Activated T-helper 9 cell treated with anti-CD3 and anti-CD28 coated beads, Interleukin-2, amount 50 U/mL, for 16 hours (primary cell): ENCODE measurements at places on chromosomes 6 and 20.

GRCh38 chr6:109902870-109903269, 75.2 kb upstream of the GPR6 start:
- no peak for DNase-seq

GRCh38 chr6:71400852-71401251, 112.2 kb downstream of the OGFRL1 start:
- DNase-seq = no peak

GRCh38 chr20:40970218-40970617, 58.4 kb upstream of the TOP1 start:
- DNase-seq = no peak

GRCh38 chr20:48823476-48823875, 4.3 kb downstream of the PREX1 start:
- no peak for DNase-seq

DNA sequence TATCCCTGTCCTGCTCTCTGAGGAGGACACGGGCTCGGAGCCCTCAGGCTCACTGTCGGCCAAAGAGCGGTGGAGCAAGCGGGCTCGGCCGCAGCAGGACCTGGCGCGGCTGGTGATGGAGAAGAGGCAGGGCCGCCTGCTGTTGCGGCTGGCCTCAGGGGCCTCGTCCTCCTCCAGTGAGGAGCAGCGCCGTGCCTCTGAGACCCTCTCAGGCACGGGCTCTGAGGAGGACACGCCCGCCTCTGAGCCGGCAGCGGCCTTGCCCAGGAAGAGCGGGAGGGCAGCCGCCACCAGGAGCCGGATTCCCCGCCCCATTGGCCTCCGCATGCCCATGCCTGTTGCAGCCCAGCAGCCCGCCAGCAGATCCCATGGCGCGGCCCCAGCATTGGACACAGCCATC, 14.2 kb upstream of the SLC22A7 start:
- no peak for DNase-seq

- no peak for DNase-seq
These were observed 530.7 kb upstream of the MAP3K7 start for GRCh38 chr6:91117550-91117949.

GRCh38 chr6:33505548-33506370, 51.4 kb downstream of the ZBTB9 start:
- DNase-seq = no peak

GRCh38 chr20:58209652-58210397, 18.6 kb downstream of the ANKRD60 start:
- DNase-seq = peak; percentile 81

DNA sequence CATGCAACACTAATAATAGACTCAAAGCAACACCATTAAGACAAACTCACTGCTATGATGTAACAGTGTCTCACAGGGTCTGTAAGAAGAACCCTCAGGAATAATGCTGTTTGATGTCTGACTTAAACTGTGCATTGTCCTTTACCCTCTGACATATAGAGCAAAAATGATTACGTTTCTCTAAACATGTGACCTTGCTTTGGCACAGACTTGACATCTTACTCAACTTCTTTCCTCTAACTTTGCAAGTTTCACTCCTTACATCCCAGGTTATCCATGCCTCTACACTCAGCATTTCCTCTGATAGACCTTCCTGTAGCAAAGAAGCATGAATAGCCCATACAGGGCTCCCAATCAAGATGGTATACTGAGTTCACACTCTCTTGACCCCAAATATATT, 252.7 kb downstream of the UST start:
- DNase-seq = no peak

DNA sequence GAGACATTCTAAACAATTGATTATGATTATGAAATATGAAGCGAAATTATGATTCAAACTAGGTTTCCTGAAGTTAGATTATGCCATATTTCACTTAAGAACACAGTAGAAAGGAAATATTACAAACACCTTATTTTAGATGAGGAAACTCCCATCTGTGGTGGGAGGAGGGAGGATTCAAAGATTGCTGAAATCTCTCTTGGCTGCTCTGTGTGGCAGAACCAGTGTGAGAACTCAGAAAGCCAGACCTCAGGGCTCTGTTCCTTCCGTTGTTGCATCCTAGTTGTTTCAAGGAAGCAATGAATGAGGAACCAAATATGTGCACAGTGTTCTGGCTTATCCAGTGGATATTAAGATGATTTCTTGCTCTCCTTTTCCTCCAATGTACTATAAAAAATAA, 2.1 kb downstream of the TAAR5 start:
- DNase-seq = no peak

DNA sequence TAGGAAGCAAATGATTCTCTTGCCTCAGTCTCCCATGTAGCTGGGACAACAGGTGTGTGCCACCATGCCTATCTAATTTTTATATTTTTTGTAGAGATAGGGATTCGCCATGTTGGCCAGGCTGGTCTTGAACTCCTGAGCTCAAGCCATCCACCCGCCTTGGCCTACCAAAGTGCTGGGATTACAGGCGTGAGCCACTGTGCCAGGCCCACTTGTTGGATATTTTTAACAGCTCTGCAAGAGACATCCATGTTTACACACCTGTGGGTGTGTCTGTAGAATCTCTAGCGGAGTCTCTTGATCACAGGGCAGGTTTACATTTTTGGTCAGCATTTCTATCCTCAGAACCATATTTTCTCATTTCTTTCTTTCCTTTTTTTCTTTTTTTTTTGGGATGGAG, 53.1 kb upstream of the ZFP64 start:
- no peak for DNase-seq

GRCh38 chr6:1781152-1781816, 171.6 kb downstream of the FOXC1 start:
- no peak for DNase-seq

- no peak for DNase-seq
These were observed 157.9 kb downstream of the BTBD9 start for GRCh38 chr6:38481851-38482250.

DNA sequence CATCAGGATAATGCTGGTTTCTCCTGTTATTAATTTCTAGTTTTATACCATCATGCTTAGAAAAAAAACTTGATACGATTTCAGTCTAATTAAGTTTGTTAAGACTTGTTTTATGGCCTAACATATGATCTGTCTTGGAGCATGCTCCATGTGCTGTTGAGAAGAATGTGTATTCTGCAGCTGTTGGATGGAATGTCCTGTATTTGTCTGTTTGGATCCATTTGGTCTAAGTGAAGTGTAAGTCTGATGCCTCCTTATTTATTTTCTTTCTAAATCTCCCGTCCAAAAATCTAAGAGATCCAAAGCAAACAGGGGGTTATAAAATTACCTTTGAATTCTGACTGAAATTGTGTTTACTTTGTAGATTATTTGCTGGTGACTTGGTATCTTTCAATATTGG, 30.0 kb upstream of the PRND start:
- no peak for DNase-seq

- no peak for DNase-seq
These were observed 50.9 kb downstream of the KCNS1 start for GRCh38 chr20:45049904-45050471.

DNA sequence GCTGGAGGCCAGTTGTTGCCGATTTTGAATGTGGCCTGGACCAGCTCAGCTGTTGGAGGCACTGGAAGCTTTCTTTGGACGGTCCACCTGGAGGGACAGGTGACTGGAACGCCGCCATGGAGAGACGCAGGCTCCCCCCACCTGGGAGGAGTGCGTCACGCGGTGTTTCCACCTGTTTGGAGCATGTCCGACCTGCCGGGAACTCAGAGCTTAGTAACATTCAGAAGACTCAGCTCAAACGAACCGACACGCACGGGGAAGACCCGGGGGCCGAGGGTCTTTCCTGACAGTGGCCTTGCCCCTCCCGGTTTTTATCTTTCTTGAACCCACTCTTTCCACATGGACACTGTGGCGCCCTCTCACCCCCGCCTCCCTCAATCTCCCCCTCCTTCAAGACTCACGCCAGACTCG, 141.6 kb downstream of the SMOC2 start:
- DNase-seq = no peak

DNA sequence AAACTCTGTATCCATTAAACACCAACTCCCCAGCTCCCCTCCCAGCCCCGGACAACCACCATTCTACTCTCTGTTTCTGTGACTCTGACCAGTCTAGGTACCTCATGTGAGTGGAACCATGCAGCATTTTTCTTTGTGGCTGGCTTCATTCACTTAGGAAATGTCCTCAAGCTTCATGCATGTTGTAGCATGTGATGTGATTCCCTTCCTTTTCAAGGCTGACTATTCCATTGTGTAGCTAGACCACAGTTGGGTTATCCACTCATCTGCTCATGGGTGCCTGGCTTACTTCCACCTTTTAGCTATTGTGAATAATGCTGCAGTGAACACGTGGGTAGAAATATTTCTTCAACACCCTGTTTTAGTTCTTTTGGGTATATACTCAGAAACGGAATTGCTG, 8.8 kb upstream of the BPHL start:
- DNase-seq = no peak

- no peak for DNase-seq
These were observed 448 bp upstream of the RNF114 start for GRCh38 chr20:49935746-49936152.
